Karpas-422 (cell line): ENCODE measurements at places on chromosomes 5 and 9. TPM values are rescaled to one million over a fixed set of nuclear protein-coding genes. Genes with fewer than 3 reads are reported as not detected.

DNA sequence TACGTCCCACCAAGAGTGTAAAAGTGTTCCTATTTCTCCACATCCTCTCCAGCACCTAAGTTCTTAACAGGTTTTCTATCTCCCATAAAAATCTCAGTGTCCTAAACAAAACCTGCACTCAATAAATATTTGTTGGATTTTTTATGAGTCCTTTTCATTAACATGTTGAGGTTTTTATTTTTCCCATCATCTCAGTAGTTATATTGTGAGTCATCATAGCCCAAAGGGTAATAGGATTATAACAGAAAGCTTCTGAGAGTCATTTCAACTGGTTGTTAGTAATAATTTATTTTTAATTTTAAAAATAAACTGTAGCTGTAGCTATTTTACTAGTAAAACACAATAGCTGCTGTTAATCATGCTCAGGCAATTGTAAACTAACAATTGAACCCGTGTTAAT lies 331.6 kb upstream of the SLC30A5 start:
- no peaks in the 10 kb centered on the region for H3K27me3 ChIP-seq
- H3K36me3 ChIP-seq: no peaks in the 10 kb centered on the region
- DNase-seq: no peak
- H3K4me3 ChIP-seq: no peak overlapping the region
- no peak overlapping the region for H3K27ac ChIP-seq

DNA sequence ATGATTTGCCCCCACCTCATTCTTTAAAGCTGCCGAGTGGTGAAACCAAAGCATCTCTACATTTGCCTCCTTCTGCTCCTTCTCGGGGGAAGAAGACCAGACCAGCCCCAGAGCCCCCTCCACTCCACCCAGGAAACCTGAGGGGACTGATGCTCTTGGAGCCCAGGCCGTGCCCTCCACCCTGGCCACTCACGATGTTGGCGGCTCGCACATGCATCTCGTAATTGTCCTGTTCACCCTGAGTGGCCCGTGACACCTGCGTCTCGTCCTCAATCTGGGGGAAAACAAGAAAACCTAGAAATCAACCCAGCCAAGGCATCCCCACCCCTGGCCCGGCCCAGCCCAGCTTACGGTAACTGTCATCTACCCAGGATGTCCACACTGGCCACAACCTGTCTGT lies 3.0 kb downstream of the MED22 start:
- no peak overlapping the region for H3K4me3 ChIP-seq
- H3K4me1 ChIP-seq: peaks cover 18% of the 10 kb centered on the region
- DNase-seq: no peak
- no peak overlapping the region for H3K27ac ChIP-seq
- H3K27me3 ChIP-seq: no peaks in the 10 kb centered on the region

DNA sequence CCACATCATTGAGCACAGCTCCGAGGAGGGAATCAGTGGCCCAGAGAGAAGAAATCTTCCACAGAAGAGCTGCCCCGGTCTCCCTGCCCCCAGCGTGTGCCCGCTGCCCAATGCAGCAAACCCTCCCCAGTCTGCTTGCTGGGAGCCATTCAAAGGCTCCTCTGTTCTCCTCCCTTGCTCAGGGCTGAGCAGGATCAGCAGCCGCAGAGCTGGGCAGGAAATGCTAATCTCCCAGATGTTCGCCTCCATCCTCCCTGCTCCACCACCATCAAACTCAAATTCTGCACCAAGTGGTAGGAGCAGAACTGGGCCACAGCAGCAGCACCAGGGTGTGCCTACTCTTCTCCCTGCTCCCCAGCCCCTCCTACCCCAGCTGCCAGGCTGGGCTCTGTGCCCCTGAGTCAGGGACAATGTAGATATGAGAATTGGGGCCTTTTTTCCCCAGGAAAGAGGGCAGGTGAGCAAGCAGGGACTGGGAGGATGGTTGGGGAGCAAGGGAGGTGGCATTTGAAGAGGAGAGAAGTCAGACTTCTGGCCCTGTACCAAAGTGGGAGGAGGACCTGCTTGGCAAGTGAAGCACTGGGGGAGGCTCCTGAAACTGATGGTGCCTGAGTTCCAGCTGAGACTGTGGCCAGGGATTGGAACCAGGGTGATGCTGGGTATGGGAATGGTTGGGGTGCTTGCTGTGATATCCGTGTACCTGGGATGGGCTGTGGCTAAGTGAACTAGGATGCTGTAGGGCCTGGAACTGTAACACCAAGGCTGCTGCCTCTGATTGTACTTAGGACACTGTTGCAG lies 1.9 kb upstream of the PCDH1 start:
- DNase-seq: no peak
- H3K27ac ChIP-seq: no peak overlapping the region
- H3K4me3 ChIP-seq: no peak overlapping the region
- H3K36me3 ChIP-seq: no peaks in the 10 kb centered on the region

GRCh38 chr9:119375892-119376291 lies 6.7 kb upstream of the BRINP1 start:
- H3K4me3 ChIP-seq: no peak overlapping the region
- H3K36me3 ChIP-seq: no peaks in the 10 kb centered on the region
- DNase-seq: peak; percentile 67

The SPINK4 gene
- total RNA-seq: not detected in 2 replicates
